ENCODE measurements at places on chromosomes 13 and 19. TPM values are rescaled to one million over a fixed set of nuclear protein-coding genes. Genes with fewer than 3 reads are reported as not detected.

Gene PRTN3
- total RNA-seq: not detected

- no peak for DNase-seq
Measured at GRCh38 chr19:28468701-28469459, 744.1 kb downstream of the UQCRFS1 start.

Gene ZNF528
- total RNA-seq: 21.3 TPM

- DNase-seq: no peak
Measured at GRCh38 chr19:29650772-29651387, 14.4 kb upstream of the PLEKHF1 start.

Gene TFPT
- total RNA-seq: 17.7 TPM

Gene HIF3A
- 0.64 TPM for total RNA-seq

GRCh38 chr13:109301726-109302125, 484.7 kb downstream of the IRS2 start:
- DNase-seq: no peak

Gene POGLUT2
- total RNA-seq: 30.2 TPM

Gene OVOL3
- not detected for total RNA-seq

DNA sequence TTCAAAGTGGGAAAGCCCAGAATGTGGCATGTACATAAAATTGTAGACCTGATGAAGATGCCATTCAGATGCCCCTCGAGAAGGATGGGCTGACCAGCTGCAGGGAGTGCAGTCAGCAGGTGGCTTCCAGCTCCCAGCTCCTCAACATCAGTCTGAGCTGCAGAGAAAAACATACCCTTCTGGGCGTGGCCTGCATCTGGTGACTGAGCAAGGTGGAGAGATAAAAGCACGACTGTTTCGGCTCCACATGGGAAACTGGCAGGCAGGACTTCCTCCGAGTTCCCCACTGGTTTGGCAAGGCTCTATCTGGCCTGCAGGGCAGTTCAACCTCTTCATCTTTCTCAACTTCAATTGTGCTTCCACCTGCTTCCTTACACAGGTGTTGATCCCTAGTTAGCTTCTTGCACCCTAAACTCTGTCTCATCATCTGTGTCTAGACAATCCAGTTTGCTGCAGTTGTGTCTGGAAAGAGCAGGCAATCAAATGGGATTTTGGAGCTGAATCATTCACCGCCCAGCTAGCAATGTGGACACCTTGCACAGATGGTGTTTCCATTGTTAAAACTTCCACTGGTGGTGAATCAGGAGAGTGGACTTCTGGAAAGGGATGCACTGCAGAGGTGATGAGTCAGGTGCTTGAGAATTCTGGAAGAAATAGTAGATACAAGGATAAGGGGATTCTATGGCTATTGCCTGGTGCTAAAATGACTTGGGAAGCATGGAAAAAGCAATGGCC, 56.8 kb downstream of the POLR1D start:
- no peak for DNase-seq

GRCh38 chr13:113744197-113745000, 14.6 kb upstream of the TMEM255B start:
- no peak for DNase-seq

- no peak for DNase-seq
Measured at GRCh38 chr19:1657746-1658145, 5.3 kb upstream of the TCF3 start.

- peak; percentile 78 for DNase-seq
Measured at GRCh38 chr19:37981785-37982475, 74.9 kb downstream of the SIPA1L3 start.

Gene ZNF442
- total RNA-seq: 0.64 TPM

GRCh38 chr13:112900691-112901091, 68.3 kb upstream of the MCF2L start:
- DNase-seq: no peak

GRCh38 chr19:383922-384798, 24.8 kb downstream of the C2CD4C start:
- peak; percentile 44 for DNase-seq

- no peak for DNase-seq
Measured at GRCh38 chr19:15529774-15530372, 21.5 kb downstream of the CYP4F22 start.

DNA sequence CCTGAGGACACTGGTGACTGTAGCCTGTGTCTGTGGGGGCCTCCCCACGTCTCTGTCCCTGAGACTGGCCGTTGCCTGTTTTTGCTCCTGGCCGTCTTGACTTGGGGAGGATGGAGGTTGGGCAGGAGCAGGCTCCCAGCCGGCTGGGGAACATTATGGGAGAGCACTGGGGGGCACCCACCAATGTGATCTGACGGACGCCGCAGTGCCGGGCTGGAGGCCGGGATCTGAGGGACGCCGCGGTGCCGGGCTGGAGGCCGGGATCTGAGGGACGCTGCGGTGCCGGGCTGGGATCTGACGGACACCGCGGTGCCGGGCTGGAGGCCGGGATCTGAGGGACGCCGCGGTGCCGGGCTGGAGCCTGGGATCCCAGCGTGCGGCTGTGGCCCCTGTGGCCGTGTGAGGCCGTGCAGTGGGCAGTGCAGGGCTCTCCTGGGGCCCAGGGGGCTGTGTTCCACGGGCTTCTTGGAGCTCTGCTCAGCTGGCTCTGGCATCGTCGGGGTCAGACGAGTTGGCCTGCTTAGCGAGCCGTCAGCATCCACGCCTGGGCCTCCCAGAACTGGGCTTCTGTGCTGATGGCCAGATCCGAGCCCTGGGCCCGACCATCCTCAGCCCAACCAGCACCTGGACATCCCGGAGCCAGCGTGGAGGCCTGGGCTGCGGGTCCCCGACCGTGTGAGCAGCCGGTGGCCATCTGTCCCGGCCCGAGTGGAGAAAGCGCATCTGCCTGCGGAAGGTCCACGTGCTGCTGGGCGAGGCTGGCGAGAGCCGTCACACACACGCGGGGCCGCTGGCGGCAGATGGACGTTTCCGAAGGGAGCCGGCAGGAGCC, 45.8 kb downstream of the GAS6 start:
- no peak for DNase-seq

Gene BLOC1S3
- total RNA-seq: 5.8 TPM

GRCh38 chr13:43879755-43880181, at the start of gene LACC1:
TSS of gene LACC1 (plus strand) at chr13:43879904. CDS start at chr13:43880986, 1,082 bp downstream.
- no peak for DNase-seq

DNA sequence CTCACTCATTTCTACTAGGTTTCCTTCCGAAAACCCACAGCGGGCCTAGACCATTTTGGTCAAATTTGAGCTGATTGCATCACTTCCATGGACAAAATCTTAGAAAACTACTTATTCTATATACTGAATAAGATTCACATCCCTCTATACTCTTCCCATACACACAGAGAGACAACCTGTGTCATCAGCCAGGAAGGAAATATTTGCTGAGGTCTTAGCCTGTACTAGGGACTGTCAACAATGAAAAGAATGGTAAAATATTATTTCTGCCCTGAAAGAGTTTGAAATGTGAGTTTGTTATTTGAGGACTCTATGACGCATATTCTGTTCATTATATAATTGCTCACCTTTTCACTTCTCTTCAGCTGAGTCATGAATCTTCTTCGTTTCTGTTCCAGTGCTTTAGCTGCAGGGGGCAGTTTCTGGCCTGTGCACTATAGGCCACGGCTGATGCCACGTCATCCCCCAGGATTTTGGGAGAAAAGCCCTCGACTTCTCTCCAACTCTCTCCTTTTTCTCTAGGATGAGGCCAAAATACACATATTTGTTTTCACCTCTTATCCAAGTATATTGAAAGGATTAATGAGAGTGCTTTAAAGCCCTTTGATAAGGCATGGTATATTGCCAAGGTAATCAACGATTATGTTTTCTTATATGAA, 47.7 kb downstream of the GSX1 start:
- no peak for DNase-seq

Gene RYR1
- under 0.01 TPM for total RNA-seq

Gene MISP
- total RNA-seq: under 0.01 TPM

- DNase-seq: no peak
Measured at GRCh38 chr19:49844138-49845095, 6.5 kb upstream of the PTOV1 start.

GRCh38 chr19:17576758-17577456, 21.5 kb downstream of the COLGALT1 start:
- DNase-seq: peak; percentile 44

DNA sequence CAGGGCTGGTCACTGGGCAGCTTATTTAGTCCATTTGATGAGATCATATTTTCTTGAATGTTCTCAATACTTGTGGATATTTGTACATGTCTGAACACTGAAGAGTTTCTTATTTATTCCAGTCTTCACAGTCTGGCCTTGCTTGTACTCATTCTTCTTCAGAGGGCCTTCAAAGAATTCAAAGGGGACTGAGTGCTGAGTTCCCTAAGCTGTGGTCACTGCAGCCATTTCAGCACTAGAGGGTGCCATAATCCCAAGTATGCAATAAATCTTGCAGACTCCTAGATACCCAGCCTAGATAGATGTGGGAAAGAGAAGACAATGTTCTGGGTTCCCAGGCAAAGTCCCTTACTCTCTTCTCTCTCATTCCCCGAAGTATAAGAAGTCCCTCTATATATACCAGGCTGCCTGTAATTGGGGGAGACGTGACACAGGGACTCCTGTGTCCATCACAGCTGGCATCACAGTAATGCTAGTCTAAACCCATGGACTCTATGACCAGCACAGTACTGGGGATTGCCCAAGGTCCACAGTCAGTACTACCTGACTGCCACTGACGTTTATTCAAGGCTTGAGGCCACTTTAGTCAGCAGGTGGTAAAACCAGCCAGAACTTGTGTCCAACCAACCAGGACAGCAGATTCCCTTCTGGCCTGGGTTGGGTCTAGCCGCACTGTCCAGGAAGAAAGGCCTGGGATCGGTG, 8.9 kb upstream of the VN1R1 start:
- peak; percentile 23 for DNase-seq

GRCh38 chr13:102141625-102142472, 260.0 kb downstream of the FGF14 start:
- DNase-seq: peak; percentile 33

- DNase-seq: no peak
Measured at GRCh38 chr13:67168384-67168783, 61.8 kb downstream of the PCDH9 start.

Gene SLC5A5
- total RNA-seq: not detected

DNA sequence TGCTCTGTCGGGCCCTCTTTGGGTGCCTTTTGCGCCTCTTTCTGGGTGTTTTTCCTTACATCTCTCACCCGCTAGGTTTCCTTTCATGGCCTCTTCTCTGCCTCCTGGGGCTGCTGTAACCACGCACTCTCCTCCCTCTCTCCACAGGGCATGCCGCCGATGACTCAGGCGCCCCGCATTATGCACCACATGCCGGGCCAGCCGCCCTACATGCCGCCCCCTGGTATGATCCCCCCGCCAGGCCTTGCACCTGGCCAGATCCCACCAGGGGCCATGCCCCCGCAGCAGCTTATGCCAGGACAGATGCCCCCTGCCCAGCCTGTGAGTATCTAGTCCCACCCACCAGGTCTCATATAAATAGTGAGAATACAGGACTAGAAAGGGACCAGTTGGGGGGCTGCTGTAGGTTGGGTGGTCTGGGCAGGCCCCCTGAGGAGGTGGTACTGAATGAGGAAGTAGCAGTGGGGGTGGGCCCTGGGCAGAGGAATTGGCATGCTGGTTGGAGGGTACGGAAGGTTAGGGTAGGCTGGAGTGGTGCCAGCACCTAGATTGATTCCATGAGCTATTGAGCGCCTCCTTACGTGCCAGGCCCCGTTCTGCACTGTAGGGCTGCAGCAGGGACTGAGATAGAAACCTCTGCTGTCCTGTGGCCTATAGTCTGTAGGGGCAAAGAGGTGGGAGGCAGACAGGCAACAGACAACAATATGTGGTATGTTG, 11.9 kb downstream of the SNRPA start:
- no peak for DNase-seq

Gene SULT2A1
- total RNA-seq: not detected

GRCh38 chr13:36986462-36987240, 12.5 kb downstream of the ALG5 start:
- peak; percentile 19 for DNase-seq

Gene GPC6
- 6.0 TPM for total RNA-seq

- DNase-seq: peak; percentile 15
Measured at GRCh38 chr13:113741191-113741668, 17.8 kb upstream of the TMEM255B start.

Gene MAMSTR
- 1.7 TPM for total RNA-seq

DNA sequence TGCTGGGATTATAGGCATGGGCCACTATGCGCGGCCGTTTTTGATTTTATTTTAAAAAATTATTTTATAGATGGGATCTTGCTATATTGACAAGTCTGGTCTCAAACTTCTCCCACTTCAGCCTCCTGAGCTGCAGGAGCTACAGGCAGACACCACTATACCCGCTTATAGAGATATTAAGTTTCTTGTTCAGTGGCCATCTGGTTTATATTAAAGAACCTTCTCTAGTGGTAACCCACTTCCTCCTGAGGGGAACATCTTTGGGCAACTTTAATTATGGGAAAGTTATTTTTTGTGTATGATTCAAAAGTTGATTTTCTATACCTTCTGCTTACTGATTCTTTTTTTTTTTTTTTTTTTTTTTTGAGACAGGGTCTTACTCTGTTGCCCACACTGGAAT, 172.7 kb downstream of the KLF5 start:
- no peak for DNase-seq

DNA sequence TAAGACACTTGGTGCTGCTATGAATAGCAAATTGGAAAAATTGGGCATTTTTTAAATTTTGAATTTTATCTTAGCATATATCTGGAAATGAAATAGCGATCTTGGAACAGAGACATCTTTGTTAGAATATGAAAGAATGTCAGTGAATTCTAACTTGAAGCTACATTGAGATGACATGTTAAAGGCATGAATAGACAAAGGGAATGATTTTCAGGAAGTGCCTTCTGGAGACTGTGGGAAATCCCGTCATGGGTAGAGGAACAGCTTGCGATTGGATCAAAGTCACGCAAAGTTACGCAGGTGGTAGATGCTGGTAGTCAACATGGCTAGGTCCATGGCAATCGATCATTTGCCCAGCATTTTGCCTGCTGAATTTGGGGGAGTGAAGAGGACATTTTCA, 43.5 kb downstream of the LRCH1 start:
- no peak for DNase-seq

GRCh38 chr13:77868717-77869116, 49.9 kb downstream of the EDNRB start:
- no peak for DNase-seq
